ENCODE measurements at places on chromosomes 2 and 18.

DNA sequence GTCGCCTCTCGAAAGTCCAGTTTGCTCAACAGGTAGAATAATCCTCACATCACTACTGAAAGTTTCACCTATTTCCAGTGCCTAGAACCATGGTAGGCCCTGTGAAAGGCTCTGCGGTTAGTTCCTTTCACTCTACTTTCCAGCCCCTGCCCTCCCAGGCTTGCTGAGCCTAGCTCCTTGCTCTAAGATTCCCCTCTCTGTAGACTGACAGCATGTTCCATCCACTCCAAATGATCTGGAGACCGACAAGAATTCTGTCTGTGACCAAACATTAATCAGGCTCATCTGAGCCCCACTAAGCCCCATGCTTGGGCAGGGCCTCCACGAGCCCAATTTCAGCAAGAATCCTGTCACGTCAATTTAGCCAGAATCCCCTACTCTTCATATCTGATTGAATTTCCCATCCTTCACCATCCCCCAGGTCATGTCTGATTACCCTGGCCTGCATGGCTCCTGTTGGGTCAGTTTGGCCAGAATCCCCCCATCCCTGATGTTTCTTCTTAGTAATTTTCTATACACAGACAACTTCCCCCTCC is 307.0 kb downstream of the ALK start:
- DNase-seq = no peak

- DNase-seq = no peak
These were observed 1.6 kb upstream of the TWIST2 start for GRCh38 chr2:238846378-238846627.

DNA sequence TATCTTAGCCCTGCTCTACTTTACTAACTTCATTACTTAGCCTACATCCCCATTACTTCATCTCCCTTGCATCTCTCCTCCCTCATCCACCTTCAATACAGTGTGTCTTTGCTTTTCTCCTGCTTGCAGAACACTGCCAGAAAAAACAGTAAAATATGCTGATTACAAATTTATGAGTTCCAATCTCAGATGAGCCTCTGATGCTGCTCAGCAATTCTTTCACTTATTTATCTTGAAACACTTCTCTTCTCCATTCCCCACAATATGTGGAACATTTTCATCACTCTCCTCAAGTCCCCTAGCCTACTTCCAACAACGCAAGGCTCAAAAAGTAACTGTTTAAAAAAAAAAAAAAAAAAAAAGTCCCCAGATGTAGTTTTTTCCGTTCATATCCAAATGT is 7.1 kb downstream of the VPS54 start:
- DNase-seq = no peak

DNA sequence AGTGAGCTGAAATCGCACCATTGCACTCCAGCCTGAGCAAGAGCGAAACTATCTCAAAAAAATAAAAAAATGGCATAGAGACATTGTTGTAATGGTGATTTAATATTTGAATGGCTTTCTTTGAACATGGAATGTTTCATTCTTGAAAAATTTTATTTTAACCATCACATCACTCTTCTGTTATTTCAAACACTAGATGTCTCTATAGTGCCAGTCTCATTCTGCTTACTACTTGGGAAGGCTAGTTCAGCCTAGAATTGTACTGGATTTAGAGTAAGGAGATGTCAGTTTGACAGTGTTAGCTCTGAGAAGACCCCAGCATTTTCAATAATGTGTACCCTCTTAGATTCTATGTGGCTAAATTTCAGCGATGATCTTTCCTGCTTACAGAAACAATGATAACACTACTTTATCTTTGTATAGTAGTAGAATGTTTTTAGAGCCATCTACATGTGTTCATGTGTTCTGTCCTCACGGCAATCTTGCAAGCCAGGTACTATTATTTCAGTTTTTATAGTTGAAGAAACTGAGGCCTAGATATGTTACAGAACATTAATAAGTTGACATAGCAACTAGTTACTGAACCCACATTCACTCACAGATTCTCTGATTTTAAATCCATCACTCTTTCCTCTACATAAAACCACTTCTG is 142.9 kb upstream of the ZSWIM2 start:
- no peak for DNase-seq

GRCh38 chr2:101951296-101951695 is 40.5 kb upstream of the IL1R2 start:
- DNase-seq = no peak

DNA sequence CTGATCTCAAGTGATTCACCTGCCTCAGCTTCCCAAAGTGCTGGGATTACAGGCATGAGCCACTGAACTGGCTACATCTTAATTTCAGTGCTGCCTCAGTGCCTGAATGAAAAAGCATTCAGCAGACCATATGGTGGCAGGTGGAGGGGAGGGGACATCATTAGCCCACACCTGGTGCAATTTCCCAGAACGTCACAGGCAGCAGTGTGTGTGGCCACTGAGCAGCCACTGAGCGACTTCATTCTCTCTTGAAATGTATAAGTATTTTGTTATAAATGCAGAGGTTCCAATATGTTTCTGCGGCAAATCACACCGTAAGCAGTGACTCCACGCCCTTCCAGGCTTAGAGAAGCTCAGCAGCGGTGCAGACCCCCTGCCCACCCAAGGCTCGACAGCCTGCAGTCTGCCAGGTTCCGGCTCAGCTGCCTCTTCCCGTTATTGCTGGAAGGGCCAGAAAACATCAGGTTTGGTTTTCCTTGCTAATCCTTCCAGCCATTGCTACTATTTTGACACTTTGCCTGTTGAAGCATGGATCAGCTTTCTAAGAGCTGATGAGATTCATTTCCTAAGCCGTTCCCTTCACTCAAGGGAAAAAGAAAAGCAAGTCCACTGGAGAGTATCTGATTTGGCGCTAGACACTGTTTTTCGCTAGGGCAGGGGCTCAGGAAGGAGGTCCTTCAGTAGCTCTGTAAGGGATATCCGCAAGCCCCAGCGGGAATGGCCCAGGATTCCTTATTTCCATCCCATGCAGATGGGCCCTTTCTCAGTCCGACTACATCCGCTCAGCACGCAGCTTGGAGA is 250.7 kb downstream of the VAPA start:
- DNase-seq = no peak

- no peak for DNase-seq
These were observed 163.6 kb upstream of the TANK start for GRCh38 chr2:160996584-160996983.

- DNase-seq = no peak
These were observed 6.5 kb downstream of the GREB1 start for GRCh38 chr2:11540148-11540995.

GRCh38 chr2:54639609-54640008 is 83.9 kb upstream of the EML6 start:
- DNase-seq = no peak

- DNase-seq = no peak
These were observed 7.1 kb downstream of the CCNYL1 start for GRCh38 chr2:207718521-207718920.

- DNase-seq = no peak
These were observed 357.4 kb downstream of the RND3 start for GRCh38 chr2:150129921-150130575.

DNA sequence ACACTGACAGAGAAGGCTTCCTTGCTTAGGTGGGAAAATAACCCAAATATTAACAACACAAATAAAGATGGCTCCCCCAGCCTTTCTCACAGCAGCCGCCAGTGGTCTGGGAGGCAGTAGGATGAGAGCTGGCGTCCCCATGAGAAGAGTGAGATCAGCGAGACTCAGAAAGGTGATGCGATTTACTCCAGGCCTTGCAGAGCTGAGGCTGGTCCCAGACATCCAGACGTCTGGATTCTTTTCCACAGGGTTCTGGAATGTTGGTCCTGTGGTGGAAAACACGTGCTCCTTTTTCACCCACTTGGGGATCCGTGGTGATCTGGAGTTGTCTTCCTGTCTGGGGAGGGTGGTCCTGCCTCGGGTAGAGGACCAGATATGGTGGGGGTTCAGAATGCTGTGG is 190.6 kb downstream of the CTIF start:
- DNase-seq = no peak

DNA sequence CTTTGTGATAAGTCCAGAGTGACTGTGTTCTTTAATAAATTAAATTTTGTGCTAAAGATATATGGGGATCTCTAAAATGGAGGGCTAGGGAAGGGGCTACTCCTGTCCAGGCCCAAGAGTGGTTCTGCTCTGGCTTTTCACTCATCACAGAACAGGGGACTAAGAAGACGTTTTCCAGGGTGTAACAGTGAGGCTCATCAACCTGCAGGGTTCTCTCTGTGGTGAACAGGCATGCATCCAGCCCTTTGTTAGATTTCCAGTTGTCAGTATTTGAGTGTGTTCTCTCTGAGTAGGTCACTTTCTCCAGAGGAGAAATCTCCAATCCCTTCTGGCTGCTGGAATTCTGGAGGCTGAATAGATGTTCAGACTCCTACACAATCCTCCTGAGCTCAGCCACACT is 408.9 kb downstream of the PLCL1 start:
- DNase-seq = no peak

DNA sequence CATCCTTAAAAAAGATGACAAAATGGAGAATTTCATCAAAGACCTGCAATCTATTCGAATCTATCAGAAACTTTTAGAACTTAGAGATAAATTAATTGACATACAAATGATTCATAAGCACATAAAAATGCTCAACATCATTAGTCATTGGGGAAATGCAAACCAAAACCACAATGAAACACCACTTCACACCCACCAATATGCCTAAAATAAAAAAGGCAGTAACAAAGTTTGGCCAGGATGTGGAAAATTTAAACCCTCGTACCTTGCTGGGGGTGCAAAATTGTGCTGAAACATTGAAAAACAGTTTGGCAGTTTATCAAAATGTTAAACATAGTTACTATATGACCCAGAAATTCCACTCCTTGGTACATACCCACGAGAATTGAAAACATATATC is 11.5 kb upstream of the EIF2AK3 start:
- DNase-seq = no peak

DNA sequence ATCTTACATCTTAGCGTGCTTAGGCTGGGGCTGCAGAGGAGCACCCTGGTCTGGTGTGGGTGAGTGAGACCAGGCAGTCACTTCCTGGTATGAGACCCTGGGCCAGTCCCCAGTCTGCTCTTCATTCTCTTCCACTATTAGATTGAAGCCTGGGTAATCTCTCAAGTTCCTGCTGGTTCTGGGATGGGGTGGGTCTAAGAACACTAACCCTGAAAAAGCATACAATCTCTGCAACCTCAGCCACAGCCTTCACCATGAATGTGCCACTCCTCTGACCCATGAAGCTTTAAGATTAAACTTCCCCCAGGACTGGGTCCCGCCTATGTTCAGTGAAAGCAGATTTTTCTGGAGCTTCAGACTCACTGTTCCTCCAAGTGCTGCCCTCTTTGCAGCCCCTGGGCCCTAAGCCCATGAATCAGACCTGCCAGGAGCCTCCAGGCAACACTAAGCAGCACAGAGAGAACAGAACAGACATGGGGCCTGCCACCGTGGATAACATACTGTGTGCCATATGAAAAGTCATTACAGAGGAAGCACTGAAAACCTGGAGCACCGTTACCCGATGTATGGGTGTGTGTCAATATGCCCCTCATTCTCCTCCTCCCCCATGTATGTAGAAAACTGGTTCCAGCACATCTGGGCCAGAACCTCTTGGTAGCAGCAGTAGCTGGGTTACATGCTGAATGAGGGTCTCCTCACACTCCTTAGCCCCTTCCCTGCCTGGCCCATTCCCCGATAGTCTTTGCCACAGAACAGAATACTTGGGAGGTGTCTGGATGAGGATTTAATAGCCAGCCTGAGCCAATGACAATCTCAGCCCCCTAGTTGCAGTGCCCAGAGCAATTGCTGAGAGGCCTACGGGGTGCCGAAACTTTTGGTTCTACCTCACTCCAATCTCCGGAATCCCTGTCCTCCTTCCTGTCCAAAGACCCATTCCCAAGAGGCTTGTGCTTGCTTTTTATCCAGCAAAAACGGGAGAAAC is 2.7 kb upstream of the SIX2 start:
- DNase-seq = no peak

DNA sequence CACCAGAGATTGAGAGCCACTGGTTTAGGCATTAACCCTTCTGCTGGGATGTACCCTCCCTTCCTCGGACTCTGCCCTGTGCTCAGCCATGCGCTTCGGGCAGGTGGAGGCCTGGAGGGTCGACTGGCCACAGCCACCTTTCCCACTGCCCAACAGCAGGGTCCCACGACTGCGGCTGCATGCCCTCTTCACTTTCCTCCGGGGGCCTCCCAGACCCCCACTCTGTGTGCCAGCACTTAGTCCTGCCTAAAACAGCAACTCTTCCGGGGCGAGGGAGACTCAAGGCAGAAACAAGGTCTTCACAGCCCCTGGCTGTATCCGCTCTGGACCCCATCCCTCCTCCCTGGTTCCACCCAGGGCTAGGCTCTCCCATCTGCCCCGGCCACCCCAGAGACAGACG is 31.3 kb upstream of the BIN1 start:
- DNase-seq = no peak

DNA sequence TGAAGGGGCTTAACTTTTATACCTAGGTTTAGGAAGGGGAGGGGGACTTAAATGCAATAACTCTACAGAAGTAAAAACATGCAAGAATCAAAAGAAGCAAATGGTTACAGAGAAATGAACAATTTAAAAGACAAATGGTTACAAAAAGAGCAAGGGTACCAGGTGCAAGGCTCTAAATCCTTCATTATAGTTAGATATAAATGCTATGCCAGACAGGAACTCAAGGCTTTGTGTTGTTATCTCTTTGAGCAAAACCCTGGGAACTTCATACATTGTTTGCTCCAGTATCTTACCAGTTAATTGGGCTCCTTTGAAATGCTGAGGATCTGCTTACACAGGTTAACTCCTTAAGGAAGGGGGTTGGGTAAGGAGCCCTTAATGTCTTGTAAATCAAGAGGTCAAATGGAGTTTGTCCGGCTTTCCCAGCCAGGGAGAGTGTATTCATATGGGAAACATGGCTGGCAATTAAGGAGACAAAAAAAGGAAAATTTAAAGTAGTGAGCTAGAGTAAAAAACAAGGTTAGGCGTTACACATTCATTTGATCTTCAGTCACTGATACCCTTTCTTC is 347.5 kb downstream of the CELF4 start:
- DNase-seq = no peak

- DNase-seq = no peak
These were observed 33.6 kb downstream of the PLEKHA3 start for GRCh38 chr2:178513876-178514275.

GRCh38 chr2:70442301-70443077 is 111.1 kb downstream of the TGFA start:
- DNase-seq = no peak

DNA sequence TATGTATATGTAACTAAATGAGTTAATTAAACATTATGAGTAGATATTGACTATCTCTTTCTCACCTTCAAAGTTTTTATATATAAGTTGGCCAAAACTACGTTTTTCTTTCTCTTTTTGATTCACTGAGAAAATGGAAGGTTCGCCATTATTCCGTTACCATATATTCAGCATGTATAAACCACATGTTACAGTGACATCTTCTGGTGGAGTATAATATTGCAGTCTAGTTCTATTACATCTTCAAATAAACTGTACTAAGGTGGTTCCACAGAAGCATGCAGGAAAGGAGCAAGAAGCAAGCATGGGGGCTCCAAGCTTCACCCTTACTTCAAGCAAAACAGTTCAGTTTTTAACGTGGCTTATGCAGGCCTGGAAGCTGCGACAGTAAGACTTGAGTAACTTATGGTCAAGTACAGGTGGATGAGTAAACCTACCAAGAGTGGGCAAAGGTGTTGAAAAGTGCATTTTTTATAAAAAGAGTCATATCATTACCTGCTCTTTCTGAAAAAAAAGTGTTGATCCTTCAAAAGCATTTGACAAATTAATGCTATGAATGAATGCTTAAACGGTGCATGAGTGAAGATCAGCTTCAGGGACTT is 129.8 kb upstream of the RAB6C start:
- DNase-seq = peak; percentile 18

- DNase-seq = no peak
These were observed 10.7 kb downstream of the STEAP3 start for GRCh38 chr2:119234021-119235019.

GRCh38 chr2:88746929-88747490 is 55.5 kb downstream of the RPIA start:
- no peak for DNase-seq
